Stimulated activated CD4-positive, alpha-beta T cell treated with anti-CD3 and anti-CD28 coated beads, Interleukin-15, amount 100 ng/mL, for 48 hours (primary cell): ENCODE measurements at places on chromosomes 1 and 21.

- no peak for DNase-seq
Observed at GRCh38 chr21:42219606-42220137, 732 bp downstream of the ABCG1 start.

- no peak for DNase-seq
Observed at GRCh38 chr1:186183970-186184628, 191.0 kb downstream of the TPR start.

DNA sequence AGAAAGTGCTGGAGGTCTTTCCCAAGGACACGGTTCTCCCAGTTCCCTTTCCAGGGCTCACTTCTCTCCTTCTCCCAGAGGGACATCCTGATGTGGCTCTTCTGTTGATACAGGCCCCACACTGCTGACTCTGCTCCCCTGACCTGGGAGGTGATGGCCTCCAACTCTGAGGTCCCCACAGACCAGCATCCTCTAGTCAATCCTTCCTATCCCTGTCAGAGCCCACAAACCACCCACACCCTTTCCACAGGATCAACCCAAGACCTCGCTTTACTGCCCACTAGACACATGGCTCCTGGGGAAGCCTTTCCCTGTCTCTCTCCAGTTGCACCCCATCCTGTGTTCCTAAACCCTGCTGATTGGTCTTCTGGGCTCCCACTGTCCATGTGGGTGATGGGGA is 11.6 kb downstream of the SLAMF7 start:
- no peak for DNase-seq

DNA sequence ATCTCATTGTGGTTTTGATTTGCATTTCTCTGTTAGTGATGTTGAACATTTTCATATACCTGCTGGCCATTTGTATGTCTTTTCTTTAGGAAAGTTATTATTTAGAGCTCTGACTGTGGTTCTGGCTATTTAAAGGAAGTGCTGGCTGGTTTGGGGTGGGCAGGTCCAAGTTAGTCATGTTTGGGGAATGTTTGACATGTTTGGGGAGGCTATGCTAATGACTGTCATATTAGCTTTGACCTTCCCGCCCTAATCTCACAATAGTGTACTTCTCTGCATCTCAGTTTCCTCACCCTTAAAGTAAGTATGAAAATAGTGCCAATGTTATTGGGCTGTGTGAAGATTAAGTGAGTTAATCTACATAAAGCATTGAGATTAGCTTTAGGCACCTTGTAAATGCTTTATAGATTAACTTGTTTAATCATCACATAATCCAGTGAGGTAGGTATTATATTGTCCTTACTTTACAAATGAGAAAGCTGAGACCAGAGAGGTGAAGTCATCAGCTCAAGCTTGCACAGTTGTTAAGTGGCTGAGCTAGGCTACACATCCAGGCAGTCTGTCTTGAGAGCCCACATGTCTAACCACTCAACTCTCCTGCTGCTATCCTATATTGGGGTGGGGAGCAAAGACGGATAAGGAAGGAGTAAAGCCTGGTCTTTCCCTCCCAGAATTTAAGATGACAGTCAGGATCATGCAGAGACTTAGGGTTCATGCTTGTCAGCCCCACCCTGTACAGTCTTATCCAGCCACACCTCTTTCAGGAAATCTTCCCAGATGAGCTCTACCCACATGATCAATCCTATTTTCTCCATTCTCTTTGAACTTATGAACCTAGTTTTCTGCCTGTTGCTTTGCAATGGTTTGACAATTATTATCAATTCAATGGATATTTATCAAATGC is 22.8 kb upstream of the CRNN start:
- DNase-seq = no peak

GRCh38 chr1:198156111-198156744 is 570 bp upstream of the NEK7 start:
- peak; percentile 52 for DNase-seq

- no peak for DNase-seq
Observed at GRCh38 chr1:19400875-19401534, 84.3 kb downstream of the CAPZB start.
